Fibroblast of upper back skin (primary cell): ENCODE measurements at places on chromosomes 3 and 15.

GRCh38 chr15:41256577-41257038, 25.5 kb downstream of the CHP1 start:
- no peak for DNase-seq

DNA sequence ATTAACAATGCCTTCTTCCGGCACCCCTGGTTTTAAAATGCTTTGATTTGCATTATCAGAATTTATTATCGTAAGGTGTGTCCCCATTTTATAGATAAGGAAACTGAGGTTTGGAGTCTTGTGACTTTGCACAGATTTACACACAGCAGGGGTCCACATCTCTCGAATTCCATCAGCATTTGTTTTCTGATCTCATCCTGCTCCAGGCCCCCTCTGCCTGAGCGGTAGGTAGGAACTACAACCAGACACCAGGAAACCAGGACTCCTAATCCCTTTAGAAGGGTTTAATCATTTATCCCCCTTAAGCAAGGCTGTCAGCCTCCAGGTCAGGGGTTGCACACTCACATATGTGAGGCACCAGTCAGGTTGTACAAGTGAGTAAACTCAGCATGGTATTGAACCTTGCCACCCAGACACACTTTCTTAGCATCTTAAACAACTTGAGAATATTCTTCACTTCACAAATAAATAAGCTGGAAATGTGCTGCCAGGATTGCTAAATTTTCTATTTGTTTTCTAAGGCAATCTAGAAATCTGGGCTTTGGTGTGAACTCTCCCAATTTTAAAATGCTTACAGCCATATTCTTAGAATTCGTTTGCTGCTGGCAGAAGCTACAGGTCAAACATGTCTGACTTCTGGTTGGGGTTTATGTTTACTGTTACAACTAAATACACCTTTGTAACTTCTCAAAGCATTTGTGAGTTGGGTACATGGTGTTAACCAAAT, 31.7 kb upstream of the CMTM7 start:
- DNase-seq: no peak

DNA sequence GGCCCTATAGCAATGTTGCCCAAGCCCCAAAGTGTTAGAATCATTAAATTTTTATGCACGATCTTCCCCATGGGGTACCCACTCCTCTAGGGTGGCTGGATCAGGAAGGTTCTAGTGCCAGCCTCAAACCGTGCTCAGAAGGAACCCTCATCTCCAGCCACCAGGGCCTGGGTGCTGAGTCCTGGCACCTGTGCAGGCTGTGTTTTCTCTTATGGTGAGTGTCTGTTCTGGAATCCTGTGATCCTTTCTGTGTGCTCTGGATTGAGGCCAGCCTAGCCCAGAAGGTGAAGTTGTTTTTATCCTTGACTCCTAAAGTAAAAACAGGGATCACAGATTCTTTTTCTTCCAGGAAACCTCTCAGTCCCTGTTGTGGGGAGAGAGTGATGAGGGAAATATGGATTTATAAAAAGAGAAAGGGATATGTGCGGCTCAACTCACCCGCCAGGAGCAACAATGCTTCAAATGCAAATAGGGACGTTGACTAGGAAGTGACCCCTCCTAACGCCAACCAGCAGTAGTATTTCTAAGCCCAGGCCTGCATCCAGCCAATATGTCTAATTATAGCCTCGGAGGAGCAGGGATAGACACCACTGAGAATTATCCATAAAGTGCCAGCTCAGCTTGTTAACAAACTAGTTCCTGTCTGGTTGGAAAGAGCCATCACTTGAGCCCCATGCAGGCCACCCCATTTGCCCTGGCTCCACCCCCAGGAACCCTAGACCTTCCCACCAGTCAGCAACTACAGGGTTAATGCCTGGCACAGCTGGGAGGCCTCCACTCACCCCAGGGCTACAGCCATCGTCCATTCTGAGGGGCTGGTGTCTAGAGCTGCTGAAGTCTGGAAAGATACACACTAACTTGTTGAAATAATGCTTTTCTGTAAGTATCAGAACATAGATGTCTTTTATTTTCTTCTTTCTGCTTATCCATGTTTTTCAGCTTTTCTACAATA, 513.5 kb upstream of the PROK2 start:
- no peak for DNase-seq

- peak; percentile 39 for DNase-seq
Measured at GRCh38 chr3:163056874-163057497, 1560.4 kb downstream of the OTOL1 start.

DNA sequence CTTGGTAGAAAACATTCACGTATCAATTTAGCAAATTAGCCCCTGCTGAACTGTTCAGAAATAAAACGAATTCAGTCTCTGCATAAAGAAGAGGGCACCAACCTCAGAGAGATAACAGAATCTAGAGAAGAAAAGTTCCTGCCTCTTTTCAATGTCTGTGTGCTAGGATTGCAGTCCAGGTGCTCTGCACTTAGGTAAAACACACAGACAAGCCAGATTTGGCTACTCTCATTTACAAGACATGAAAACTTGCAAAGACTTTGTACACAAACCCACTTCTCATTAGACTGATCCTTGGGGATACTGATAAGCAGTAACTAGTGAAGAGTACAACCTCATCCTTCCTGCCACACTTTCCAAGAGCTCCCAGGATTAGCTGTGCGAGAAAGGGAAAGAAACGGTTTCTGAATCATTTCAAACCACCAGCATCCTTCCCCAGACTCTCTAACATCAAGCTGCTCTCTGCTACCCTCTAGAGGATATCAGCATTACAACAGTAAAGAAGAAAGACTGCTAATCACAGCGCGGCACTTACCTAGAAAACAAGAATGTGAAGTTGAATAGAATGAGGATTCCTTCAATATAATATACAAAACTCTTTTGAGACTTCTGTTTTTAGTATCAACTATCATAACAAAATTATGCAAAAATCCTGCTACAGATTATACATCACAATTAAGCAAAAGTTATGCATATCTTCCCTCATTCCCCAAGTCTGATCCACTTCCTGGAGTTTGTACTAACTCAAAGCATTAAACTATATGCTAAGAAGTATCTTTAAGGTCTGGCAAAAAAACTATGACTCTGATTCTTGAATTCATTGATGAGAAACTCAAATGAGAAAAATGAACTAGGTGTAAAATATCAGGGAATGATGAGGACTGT, 306.4 kb downstream of the MAGI1 start:
- peak; percentile 75 for DNase-seq

DNA sequence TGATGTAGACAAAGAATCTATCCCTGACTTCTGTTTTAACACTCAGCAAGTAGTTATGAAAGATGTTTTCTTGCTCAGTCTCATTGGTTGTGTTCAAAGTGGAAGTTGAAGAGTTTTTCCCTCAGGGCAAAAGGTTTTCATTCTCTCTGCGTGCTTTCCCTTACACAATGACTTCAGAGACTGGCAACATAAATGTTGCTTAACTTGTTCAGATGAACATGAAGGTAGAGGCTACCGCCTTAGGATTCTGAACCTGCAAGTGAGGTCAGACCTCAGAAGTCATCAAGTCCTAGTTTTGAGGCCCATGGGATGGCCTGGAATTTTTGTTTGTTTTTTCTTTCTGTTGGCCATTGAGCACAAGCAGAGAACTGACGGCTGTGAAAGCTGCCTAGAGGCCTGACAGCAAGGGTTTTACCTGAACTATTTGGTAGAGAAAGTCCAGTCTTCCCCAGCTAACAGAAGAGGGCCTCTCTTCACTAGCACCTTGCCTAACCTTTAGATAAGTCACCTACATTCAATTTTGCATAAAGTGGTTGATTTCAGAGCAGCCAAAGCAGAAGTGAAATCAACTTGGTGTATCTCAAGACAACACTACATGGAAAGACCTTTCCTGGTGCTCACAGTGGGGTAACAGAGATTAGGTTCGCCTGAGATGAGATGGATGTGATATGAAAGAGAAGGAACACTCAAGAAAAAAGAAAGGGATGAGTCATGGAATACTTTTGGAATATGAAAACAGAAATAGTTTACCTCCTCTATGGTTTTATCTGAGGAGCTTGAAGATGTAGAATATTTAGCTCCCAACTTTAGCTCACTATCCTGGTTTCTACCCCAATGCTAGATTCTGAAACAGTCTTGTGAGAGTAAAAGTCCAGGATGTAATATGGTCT, 53.6 kb upstream of the AP4E1 start:
- DNase-seq: no peak

- no peak for DNase-seq
Measured at GRCh38 chr3:52441091-52441771, 3.7 kb downstream of the SEMA3G start.

DNA sequence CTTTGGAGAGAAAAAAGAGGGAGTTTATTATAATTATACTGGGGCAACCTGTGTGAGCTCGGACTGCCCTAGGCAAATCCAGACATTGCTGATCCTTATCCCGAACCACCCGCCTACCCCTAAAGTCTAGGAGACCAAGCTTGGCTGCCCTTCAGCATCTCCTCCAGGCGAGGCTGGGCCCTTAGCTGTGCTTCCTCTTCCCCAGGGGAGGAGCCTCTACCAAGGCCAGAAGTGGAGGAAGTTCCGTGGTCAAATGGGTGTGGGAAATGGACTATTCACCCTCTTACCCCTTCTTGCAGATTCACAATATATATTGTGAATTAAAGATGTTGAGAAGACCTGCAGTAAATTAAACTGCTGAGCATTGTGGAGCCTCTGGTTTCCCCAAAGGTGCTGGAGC, 158.3 kb upstream of the HES1 start:
- no peak for DNase-seq

DNA sequence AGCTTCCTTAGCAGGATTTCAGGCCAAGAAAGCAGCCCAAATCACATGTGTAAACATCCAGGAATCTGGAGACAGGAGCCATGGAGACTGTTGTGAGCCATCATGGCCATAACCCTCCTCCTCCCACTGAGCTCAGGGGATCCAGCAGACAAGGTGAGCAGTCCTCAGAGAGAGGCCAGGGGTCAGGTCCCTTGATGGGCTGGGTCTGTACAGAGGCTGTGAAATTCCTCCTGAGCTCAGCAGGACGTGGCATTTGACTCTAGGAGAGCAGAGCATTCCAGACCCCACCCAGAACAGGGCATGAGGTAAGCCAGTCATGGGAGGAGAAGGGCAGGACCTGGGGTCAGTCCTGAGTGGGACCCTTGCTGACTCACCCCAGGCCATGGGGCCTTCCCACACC, 67.0 kb upstream of the ACAN start:
- DNase-seq: no peak

DNA sequence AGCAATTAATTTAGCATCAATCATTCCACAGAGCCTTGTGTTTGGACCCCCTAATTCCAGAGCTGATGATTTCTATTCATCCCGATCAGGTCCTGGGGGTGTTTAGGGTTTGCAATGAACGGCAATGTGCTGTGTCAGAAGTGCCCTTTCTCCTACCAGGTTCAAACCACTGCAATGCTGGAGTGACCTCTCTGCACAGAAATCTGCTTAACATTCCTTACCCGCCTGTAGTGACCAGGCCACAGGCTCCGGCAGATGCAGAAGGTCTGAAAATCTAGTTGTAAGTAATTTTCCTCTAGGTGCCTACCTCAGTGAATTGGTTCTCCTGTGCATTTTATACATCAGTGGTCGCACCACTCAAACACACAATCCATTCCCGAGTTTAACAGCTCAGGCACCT, 725.3 kb upstream of the CFAP20DC start:
- peak; percentile 22 for DNase-seq

GRCh38 chr15:100537331-100537730, 8.6 kb upstream of the CERS3 start:
- no peak for DNase-seq

DNA sequence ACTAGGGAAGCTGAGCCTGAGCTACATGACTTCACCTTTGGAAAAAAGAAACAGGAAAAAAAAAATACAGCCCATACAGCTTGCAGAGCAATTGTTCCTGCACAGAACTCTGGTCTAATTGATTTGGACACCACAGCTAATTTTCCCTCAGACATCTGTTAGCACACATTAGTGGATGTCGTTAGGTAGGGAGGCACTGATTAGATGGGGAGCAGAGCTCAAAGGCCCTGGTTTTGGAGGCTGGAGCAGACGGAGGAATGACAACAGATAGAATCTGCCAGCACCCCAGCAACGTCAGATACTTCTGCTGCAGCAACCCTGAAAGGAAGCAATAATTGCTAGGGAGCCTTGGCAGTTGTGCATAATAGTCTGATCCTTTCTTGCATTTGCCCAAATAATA, 398.9 kb downstream of the LSAMP start:
- no peak for DNase-seq

- DNase-seq: no peak
Measured at GRCh38 chr15:77895742-77896141, 181.8 kb downstream of the TBC1D2B start.

GRCh38 chr15:53133255-53133850, 343.2 kb upstream of the ONECUT1 start:
- DNase-seq: no peak

- no peak for DNase-seq
Measured at GRCh38 chr3:32262201-32262600, 23.7 kb downstream of the CMTM8 start.

GRCh38 chr3:59839810-59840515, 790.1 kb upstream of the CFAP20DC start:
- DNase-seq: no peak

- no peak for DNase-seq
Measured at GRCh38 chr3:122488262-122488973, 26.3 kb downstream of the KPNA1 start.

GRCh38 chr15:85318048-85318731, 62.2 kb upstream of the AKAP13 start:
- peak; percentile 92 for DNase-seq

GRCh38 chr3:51311055-51311454, 74.0 kb upstream of the MANF start:
- DNase-seq: peak; percentile 2

DNA sequence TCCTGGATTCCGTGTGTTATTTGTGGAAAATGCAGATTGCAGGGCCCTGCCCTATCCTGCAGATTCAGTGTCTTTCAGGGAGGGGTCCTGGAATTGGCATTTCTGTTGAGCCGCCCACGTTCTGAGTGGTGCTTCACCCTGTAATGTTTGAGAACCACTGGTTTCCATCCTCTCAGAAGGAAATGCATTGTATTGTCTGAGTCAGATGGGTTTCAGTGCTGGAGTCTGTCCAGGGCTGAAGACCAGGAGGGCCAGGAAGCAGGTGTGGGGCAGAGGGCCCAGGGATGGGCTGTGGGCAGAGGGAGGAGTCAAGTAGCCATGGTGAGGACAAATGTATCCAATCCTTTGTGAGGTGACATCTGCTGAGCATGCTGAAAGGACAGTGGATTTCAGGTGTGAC, 123.8 kb downstream of the SV2B start:
- no peak for DNase-seq

GRCh38 chr3:194736277-194736895, 50.7 kb downstream of the FAM43A start:
- DNase-seq: no peak

- peak; percentile 47 for DNase-seq
Measured at GRCh38 chr3:93969443-93969842, 4.3 kb downstream of the PROS1 start.

- no peak for DNase-seq
Measured at GRCh38 chr3:6421666-6422445, 439.1 kb upstream of the GRM7 start.

- no peak for DNase-seq
Measured at GRCh38 chr15:28084547-28084946, 14.6 kb downstream of the OCA2 start.

DNA sequence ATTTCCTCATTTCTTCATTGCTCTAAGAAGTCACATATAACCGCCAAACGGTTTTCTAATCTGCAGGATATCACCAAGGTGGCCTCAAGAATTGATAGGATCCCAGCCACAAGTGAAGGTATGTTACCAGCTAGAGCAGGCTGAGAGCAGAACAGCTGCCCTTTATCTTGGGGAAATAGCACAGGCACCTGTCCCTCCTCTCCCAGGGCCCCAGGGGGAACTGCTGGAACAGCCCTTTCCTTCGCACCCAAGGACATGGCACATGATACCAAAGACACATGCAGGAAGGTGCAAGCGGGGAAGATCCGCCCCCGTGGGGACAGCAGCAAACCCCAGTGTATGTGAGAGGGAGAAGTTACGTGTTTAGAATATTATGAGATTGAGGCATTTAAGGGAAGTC, 35.3 kb downstream of the HOMER2 start:
- DNase-seq: no peak
